ENCODE measurements at places on chromosomes 12 and 14. TPM values are rescaled to one million over a fixed set of nuclear protein-coding genes. Genes with fewer than 3 reads are reported as not detected.

DNA sequence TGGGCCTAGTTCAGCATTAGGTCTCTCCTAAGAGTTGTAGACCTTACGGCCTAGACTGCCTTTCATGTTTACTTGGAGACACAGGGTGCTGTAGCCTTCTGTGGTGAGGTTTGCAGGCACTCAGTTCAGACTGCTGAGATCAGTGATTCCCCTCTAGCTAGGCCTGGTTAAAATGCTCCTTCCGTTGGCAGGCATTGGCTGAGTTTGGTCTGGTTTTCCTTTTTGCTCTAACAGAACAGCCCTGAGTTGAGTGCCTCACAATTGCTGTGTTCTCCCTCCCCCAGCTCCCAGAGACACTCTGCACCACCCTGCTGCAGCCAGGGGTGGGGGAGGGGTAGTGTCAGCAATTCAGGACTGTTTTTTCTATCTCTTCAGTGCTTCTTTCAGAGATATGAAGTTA lies 178.9 kb upstream of the DYRK2 start:
- DNase-seq = no peak

GRCh38 chr14:100032738-100033137 lies 32.5 kb upstream of the EVL start:
- DNase-seq = no peak

DNA sequence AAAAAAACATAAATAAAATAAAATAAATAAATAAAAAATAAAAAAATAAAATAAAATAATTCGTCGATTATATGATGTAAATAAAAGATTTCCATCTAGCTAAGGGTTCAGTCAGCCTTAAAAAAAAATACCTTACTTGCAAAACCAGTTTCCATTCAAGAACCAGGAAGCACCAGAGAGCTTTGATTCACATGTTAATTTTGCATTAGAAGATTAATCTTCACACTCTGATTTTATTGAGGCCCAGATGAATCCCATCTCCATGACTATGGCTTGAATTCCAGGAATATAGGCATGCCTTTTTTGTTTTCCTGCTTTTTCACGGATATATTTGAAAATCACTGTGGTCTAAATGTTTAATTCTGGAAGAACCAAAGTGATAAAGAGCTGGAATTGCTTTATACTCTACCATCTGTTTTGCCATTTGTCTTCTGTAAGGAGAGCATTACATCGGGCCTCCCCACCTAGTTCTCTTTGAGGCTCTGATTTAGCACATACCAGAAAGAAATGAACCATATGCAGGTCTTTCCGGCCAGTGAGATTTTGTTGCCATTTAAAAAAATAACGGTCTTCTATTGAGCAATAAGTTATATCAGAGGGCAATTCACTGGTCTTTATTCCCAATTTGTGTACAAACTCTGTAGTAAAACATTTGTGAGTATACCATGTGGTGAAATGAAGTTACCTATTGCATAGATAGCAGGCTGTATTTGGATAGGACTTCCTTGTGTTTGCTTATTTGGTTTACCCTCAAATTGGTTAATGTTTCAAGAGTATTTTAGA lies 175.5 kb downstream of the AEBP2 start:
- DNase-seq = no peak

- no peak for DNase-seq
Observed at GRCh38 chr12:86158956-86159355, 97.2 kb downstream of the MGAT4C start.

Gene DLK1
- total RNA-seq = 0.31 TPM

Gene MIP
- total RNA-seq = 0.62 TPM
